Placental epithelial cell (primary cell): ENCODE measurements at places on chromosomes 4 and X. TPM values are rescaled to one million over a fixed set of nuclear protein-coding genes. Genes with fewer than 3 reads are reported as not detected.

MTMR8 gene
- total RNA-seq: 0.76 and 0.79 TPM in 2 replicates

PNMA6F gene
- total RNA-seq: not detected in 2 replicates

LONRF3 gene
- total RNA-seq: not detected in 2 replicates

LGI2 gene
- not detected in 2 replicates for total RNA-seq

PRSS12 gene
- under 0.01 TPM in 1 of 2 replicates, not detected in the other for total RNA-seq

SMR3B gene
- total RNA-seq: not detected in 2 replicates
